ENCODE measurements at places on chromosomes 13 and 19.
A peak's percentile ranks its signal among the peaks of the same experiment; 100 is the strongest.

DNA sequence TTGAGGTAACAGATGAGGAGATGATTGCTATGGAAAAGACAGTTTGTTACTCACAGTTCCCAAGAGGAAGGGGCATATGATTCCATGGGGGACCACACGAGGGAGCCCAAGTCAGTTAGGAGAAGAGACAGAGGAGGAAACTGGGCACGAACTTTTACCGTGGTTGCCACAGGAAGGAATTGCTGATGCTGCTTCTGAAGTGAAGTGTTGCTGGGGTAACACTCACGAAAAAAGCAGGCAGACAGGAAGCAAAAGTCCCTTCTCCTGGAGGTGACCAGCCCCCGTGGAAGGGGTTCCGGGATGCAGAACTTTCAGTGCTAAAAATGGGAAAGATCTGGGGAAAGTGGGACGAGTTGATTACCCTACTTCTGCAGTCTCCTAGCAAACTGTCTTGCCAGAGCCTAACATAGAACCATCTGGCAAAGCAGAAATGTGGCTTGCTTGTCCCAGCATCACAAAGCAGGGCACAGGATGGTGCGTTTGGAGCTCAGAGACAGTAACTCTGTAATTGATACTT is 35.4 kb upstream of the MAP3K10 start:
- DNase-seq = no peak

DNA sequence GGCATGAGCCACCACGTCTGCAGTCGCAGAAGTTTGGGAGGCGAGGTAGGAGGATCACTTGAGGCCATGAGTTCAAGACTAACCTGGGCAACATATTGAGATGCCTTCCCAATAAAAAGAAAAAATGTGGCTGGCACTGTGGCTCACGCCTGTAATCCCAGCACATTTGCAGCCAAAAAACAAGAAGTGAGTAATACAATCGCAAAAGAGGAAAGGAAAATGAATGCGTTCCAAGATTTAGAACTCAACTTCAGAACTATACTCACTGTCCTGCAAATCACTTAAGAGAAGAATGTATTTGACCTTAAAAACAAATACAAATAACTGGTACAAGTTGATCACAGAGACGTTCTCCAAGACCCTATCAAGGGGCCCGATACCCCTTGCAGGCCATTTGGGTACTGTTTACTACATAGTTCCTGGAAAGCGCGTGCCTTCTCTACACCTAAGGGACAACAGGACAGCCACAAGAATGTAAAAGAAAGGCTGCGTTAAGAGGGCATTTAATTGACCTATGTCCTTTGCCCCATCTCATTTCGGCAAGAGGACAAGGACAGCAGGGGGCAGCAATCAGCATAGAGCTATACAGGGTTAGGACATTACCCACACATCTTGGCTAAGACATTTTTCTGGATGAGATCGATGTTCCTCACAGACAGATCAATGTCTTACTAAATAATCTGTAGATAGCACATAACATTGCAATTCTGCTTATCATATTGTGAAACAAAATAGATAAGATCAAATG is 41.3 kb downstream of the FLT3 start:
- DNase-seq = no peak

DNA sequence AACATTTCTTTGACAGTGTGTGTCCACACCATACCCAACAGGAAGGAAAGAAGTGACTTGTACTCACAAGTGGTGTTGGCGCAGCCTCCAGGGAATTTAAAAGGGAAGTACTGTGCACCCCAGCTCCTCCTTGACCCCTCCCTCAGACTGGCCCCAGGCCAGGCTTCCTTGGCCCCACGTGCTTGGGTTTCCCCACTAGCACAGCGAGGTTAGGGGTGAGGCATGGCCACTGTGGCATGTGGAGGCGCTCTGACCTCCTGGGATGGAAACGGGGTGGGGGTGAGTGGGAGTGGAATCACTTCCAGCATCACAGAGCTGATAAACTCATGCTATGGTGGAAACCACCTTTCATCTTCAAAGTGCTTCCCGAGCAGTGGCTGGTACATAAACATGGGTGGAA is 168.6 kb downstream of the ZNF536 start:
- no peak for DNase-seq

- no peak for DNase-seq
Observed at GRCh38 chr19:18425515-18426415, 6.6 kb downstream of the SSBP4 start.

GRCh38 chr13:64819081-64819480 is 2411.1 kb downstream of the PCDH9 start:
- DNase-seq = no peak

DNA sequence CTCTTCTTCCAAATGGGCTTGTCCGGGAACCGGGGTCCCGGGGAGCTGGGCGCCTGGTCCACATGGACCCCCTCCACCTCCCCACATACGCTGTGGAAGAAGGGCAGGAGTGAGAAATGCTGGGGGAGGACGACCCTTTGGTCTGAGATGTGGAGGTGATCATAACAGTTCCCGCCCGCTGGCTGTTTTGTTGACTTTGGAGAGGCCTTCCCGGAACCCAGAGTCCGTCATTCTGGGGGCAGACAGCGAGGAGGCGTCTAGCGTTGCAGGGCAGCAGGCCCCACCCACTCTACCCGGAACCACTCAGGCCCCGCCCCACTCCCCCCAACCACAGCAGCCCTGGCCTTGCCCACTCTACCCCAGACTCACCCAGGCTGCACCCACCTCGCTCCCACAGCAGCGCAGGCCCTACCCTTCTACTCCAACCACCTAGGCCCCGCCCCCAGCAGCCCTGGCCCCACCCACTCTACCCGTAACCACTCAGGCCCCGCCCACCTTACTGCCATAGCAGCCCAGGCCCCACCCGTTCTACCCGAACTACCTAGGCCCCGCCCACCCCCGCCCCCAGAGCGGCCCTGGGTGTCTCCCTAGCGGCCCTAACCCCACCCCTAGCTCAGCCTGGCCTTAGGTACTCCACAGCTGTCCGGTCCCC is 7.1 kb downstream of the GPR108 start:
- DNase-seq = no peak

DNA sequence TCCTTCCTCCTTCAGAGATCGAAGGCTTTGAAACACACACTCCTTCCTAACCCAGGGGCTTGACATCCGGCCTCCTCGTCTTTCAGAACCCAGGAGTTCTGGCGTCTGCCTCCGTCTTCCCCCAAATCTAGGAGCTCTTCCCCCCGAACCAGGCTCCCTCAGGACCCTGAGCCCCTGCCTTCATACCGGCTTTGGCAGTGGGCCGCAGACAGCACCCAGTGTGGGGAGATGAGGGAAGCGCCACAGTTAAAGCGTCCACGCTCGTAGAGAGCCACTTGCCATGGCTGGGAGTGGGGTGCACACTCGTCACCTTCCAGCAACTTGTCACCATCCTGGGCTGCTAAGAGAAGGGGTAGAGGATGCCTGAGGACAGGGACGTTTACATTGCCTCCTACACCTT is 3.9 kb upstream of the KLK1 start:
- no peak for DNase-seq

GRCh38 chr19:1690699-1691307 is 38.4 kb upstream of the TCF3 start:
- no peak for DNase-seq

GRCh38 chr13:89514534-89515312 is 1832.8 kb upstream of the MIR17HG start:
- DNase-seq = peak; percentile 54

GRCh38 chr19:1273263-1274041 is 1.9 kb upstream of the FAM174C start:
- no peak for DNase-seq

DNA sequence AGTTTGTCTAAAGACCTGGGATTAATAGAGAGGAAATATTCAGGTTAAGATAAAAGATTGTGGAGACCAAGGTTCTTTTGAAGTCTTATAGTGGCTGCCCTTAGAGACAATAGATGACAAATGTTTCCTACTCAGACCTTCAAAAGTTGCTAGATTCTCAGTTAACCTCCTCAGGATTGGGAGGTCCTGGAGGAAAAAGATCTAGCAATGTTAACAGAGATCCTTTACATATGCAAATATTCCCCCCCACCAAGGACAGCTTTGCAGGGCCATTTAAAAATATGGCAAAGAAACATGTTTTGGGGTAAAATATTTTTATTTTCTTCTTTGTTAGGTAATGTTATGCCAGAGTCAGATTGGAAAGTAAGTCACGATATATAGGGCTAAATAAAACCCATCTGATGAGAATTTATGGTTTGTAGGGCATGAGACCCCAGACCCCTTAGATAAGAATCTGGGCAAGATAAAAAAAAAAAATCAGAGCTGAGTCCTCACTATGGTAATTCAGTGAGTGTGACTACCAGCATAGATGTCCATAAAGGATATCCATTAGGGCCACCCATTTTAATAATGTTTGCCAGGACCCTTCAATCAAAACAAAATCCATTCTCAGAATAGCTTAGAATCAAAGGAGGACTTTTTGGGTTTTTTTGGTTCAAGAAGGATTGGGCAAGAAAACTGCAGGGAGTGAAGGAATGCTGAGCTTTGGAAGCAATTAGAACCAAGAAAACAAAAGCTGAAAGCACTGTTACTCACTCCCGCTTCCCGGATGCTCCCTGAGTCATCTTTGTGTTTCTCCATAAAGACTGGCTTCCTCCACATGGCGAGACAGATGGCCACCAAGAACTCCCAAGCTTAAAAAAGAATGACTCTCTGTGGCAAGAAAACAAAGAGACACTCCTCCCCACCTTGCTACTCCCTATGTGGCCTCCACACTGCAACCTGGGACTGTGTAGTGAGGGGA is 28.2 kb downstream of the VSTM1 start:
- DNase-seq = no peak

GRCh38 chr19:2804156-2805004 is 15.3 kb upstream of the ZNF554 start:
- no peak for DNase-seq

- DNase-seq = no peak
Observed at GRCh38 chr13:80684217-80684991, 343.5 kb upstream of the SPRY2 start.

- no peak for DNase-seq
Observed at GRCh38 chr19:40469011-40469410, 2.2 kb downstream of the SPTBN4 start.

DNA sequence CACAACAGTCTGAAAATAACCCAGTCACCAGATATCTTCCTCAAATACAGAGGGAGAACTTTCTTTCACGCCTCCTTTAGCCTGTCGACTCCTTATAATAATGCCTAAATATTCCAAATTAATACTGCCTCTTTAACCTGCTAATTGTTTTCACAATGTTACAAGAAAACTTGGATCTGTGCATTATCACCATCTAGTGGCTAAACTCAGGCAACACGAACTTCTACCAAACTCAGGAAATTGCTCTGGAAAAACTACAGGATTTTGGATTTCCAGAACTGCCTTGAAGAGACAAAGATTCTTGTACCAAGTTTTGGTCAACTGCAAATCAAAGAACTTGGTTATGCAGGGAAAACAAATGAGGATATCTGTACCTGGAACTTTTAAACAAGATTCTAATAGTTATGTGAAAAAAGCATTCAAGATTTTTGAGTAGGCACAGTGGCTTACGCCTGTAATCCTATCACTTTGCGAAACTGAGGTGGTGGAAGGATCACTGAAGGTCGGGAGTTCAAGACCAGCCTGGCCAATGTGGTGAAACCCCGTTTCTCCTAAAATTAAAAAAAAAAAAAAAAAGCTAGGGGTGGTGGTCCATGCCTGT is 10.8 kb downstream of the CLN5 start:
- no peak for DNase-seq

- peak; percentile 38 for DNase-seq
Observed at GRCh38 chr19:33297401-33298145, 4.8 kb downstream of the CEBPA start.

GRCh38 chr13:98475522-98475921 is 101.4 kb downstream of the STK24 start:
- no peak for DNase-seq

DNA sequence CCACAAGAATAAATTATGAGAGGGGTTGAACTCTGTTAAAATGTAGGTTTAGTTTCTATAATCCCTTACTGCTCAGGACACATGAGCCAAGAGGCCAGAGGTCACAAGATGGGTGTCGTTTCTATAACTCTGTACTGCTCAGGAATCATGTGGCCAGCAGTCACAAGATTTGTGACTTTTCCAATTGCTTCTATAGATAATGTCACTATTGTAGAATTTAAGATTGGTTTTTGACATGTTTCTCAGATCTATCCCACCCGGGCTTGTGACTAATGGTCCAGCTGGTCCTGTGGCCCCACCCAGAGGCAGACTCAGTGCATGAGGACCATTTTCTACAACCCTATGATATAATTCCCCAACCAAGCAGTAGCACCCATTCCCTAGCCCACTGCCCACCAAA is 662.0 kb upstream of the KLF12 start:
- DNase-seq = no peak

- DNase-seq = no peak
Observed at GRCh38 chr13:56735537-56735942, 405.2 kb upstream of the PRR20A start.

GRCh38 chr13:44272692-44273091 is 100.9 kb upstream of the SERP2 start:
- DNase-seq = no peak

DNA sequence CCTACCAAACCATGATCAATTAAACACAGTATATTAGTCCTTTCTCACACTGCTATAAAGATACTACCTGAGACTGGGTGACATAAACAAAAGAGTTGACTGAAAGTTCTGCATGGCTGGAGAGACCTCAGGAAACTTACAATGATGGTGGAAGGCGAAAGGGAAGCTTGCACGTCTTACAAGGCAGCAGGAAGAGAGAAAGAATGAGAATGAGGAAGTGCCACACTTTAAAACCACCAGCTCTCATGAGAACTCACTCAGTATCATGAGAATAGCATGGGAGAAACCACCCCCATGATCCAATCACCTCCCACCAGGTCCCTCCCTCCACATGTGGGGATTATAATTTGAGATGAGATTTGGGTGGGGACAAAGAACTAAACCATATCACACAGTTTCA is 324.9 kb upstream of the ZNF507 start:
- DNase-seq = no peak

GRCh38 chr13:27853335-27853734 is 61.1 kb downstream of the GSX1 start:
- no peak for DNase-seq
